ENCODE measurements at places on chromosomes 2 and 18.

GRCh38 chr2:23220513-23221094 lies 164.4 kb upstream of the KLHL29 start:
- DNase-seq = no peak

GRCh38 chr2:206790311-206790935 lies 25.0 kb downstream of the FASTKD2 start:
- DNase-seq = no peak

- no peak for DNase-seq
These were observed 54.1 kb downstream of the E2F6 start for GRCh38 chr2:11411768-11412448.

DNA sequence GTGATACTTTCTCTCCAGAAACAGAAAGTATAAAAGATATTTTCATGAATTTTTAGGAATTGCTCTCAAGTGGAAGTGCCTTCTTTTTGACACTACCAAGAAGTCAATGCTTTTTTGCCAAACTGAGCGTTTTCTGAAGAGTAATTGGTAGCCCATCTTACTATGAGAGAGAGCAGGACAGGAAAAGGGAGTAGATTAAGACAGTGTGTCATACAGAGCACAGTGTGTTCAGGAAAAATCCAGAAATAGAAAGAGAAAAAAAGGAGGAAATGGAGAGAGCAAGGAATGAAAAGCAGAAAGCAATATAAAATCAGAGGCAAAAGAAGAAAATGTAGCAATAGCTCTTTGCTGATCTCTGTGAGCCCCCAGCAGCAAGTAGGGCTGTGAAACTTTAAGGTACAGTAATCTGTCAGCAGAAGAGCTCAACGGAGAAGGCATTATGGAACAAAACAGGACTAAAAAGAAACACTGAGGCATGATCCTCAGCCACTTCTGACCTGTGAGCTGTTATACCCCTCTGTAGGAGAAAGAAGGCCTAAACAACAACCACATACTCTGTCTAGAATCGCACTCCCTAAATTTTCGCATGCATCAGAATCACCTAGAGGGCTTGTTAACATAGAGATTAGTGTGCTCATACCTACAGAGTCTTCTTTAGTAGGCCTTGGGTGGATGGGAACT lies 15.0 kb upstream of the PGAP1 start:
- no peak for DNase-seq

DNA sequence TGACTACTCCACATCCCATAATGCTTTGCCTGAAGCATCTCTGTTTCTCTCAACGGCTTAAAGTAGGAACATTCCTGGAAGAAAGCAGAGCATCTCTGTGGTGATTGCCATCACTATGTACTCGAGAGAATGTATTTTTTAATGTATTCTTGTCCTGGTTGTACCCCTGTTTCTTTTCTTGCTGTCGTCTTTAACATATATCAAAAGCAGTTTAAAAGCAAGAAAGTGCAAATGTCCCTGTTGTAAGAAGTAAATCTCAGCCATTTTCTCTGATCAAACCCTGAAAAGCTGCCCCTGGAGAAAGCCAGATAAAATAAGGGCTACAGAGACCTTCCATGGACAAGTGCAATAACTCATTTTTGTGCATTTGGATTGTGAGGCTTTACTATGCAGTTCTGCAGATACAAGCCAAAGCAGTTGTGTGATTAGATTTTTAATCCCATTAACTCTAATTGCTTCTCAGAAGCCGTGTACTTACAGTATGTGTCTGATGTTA lies 70.8 kb downstream of the XIRP2 start:
- no peak for DNase-seq

GRCh38 chr2:241189856-241190201 lies 1.4 kb downstream of the ANO7 start:
- DNase-seq = no peak

- DNase-seq = no peak
These were observed 61.5 kb upstream of the FAM98A start for GRCh38 chr2:33660416-33661123.

DNA sequence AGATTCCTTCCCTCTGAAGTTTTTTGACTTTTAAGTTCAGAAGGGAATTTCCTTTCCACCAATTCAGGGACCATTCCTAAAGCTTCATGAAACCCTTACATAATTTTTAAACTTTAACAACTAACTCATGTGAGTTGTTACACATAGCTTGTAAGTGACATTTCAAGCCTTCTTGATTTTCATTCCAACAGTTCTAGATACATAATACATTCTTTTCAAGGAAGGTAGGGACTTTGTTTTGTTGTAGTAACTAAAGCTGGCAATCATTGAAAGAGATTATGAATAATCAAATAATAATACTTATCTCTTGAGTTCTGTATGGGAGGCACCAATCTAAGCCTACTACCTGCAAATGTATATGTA lies 45.4 kb downstream of the SETBP1 start:
- no peak for DNase-seq

DNA sequence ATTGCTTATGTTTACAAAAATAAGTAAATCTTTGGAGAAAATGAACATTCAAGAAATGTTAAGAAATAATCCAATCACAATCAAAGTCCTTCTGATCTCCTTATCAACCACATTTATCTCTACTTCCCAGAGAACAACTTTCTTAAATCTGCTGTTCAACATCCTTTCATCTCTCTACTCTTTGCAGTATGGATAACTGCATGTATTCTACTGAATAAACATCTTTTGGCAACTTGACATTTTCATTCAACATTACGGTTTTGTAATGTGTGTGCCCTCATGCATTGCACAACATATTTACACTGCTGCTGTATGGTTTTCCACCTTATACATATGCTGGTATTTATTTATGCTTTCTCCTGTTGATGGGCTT lies 9.2 kb downstream of the CMPK2 start:
- no peak for DNase-seq

DNA sequence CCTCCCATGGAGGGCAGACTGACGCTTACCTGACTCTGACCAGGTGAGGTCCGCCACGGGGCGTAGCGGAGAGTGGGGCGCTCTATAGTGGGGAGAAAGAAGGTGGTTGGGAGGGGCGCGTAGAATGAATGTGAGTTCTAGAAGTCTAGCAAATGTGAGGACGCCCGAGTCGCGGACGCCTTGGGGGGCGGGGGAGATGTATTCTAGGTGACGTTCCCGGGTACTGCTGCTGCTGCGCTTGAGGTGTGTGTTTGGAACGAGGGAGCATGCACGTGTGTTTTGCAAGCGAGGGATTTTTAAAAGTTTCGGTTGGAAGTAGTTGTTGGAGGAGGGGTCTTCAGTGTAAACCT lies 758 bp downstream of the RIF1 start:
- no peak for DNase-seq

GRCh38 chr2:152564754-152565551 lies 152.3 kb downstream of the PRPF40A start:
- DNase-seq = no peak

Measured in esophagus squamous epithelium (tissue), 5 donors.